Hematopoietic multipotent progenitor cell treated with erythropoietin and hydrocortisone succinate and interleukin-3 and kit ligand, for 8 days (in vitro differentiated cells): ENCODE measurements at places on chromosomes 16 and 17.

DNA sequence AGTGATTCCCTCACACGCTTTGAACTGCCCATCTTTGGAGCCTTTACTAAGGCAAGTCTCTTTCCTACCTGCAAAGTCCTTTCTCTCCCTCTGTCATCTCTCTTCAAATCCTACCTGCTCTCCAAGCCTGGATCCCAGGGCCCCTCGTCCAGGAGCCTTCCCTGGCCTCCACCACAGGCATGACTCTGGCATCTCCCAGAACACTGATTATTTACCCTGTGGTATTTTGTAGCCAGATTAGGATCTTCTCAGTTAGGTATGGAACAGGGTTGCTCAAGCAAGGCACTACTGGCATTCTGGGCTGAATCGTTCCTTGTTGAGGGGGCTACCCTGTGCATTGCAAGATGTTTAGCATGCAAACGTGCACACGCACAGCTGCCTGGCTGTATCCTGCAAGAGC, 31.9 kb upstream of the POLR3E start:
- no peak for DNase-seq

GRCh38 chr16:17160920-17161431, 309.8 kb downstream of the XYLT1 start:
- no peak for DNase-seq

GRCh38 chr16:67226295-67226803, 581 bp upstream of the TMEM208 start:
- DNase-seq, result no peak

DNA sequence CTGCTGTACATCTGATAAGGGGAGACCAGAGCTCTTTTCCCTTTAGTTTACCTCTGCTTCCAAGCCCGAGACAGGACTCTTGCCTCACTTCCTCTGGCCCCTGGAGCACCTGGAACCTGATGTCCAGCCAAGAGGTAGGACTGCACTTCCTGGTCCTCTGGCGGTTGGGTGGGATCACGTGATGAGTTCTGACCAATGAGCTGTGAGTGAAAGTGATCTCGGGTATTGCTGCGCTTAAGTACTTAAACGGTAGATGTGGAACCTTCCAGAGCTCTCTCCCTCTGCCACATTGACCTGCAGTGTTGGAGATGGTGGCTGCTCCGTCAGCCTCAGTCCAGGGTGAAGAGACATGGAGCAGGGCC, 67.0 kb downstream of the SMPD3 start:
- no peak for DNase-seq

GRCh38 chr16:57413733-57414132, 9.2 kb downstream of the CCL17 start:
- DNase-seq, result no peak

GRCh38 chr16:75432828-75433731, at the start of gene CFDP1:
Gene CFDP1, minus strand, starts transcription at chr16:75433503. Its CDS starts 151 bp downstream, at chr16:75433352.
- peak; percentile 96 for DNase-seq

DNA sequence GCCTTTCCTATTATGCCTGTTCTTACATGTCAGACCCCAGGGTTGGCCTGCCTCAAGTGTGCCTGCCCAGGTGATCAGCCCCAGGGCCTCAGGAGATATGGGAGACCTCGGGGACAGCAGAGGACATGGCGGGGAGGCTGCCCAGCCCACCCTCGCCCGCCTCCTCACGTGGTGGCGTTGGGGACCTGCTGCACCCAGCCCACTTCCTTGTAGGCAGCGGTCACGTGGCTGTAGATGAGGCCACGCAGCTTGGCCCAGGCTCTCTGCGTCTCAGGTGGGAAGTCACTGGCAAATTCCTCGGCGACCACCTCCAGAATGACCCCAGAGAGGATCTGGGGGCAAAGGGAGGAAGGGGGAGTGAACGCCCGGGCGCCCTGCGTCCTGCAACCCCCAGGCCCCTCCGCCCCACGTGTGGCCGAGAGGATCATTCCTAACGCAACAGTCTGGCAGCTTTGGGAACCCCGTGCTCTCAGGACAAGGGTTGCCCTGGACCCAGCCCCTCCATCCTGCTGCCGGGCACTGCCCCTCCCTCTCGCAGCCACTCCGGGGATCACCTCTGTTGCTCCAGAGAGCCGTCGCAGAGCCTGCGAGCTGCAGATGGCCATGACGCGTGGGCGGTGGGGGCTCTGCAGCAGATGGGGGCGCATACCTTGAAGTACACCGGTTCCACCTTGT, 6.6 kb downstream of the CYGB start:
- no peak for DNase-seq

- no peak for DNase-seq
These were observed 284 bp upstream of the COPZ2 start for GRCh38 chr17:48037838-48038323.

GRCh38 chr16:84323606-84324005, 28.9 kb downstream of the WFDC1 start:
- DNase-seq, result no peak

DNA sequence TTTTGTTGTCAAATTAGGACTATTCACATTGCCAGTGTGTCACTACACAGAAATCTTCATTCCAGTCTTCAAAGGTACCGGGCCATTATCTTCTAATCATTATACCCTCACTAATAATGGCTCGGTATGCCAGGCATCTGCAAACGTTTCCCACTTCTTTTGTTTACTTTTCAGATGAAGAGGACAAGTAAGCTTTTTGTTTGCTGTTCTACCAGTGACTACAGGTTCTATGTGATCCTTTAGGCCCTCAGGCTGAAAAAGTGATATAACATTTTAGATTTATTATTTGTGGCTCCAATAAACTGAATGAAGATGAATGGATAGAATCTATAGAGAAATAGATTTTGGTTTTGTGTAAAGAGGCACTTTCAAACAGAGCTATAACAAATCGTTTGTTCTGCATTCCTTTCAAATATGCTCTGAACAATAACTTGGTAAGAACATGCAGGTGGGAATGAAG, 403 bp upstream of the KRTAP3-1 start:
- no peak for DNase-seq

DNA sequence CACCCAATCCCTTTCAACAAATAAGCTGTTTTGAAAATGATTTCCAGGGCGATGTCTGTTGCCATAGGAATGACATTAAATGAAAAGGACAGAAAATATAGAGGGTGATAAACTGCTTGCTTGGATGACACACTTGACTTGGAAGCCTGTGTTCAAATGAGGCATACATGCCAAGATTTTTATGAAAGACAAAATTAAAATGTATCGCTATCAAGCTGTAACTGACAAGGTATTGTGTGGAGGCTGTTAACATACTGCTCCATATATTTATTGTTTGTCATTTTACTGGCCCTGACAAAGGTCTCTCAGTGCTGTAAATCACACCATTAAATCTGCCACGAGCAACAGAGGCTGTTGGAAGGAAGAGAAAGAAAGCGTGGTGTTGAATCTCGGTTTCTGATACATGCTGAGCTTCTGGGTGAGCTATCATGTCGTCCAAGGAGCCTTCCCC, 456.2 kb upstream of the SALL1 start:
- no peak for DNase-seq

- DNase-seq, result no peak
These were observed 126.2 kb downstream of the PRKCB start for GRCh38 chr16:23962001-23962400.

DNA sequence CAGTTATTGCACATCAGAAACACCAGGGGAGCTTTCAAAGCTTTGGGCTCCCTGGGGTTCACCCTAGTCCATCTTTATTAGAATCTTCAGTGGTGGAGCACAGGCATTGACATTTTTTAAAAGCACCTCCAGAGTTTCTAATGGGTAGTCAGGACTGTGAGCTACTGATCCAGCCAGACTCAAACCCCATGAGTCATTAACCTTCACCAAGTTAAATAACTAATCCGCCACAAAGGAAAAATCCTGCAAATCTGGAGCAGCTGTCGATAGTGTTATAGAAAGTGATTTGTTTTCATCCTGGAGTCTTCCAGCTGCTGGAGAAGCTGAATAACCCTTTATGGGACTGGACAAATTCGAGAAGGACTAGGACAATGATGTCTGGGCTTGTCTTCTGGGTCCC, 93.2 kb upstream of the PIRT start:
- no peak for DNase-seq

DNA sequence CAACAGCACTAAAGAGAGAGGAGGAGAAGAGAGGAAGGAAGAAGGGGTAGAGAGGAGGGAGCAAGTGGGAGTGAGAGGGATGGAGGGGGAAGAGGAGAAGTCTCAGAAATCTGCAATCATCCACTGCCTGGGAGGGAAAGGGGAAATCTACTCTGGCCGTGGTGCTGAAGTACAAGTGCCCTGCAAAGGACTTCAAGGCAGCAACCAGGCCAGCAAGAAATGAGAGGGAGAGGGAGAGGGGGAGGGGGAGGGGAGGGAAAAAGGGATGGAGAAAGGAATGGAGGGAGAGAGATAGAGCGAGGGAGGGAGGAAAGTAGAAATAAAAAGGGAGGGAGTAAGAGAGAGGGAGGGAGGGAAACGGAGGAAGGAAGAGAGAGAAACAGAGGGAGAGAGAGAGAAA, 130.8 kb upstream of the EEF2KMT start:
- no peak for DNase-seq

GRCh38 chr17:57536789-57537523, 208.1 kb downstream of the CCDC182 start:
- DNase-seq, result no peak

DNA sequence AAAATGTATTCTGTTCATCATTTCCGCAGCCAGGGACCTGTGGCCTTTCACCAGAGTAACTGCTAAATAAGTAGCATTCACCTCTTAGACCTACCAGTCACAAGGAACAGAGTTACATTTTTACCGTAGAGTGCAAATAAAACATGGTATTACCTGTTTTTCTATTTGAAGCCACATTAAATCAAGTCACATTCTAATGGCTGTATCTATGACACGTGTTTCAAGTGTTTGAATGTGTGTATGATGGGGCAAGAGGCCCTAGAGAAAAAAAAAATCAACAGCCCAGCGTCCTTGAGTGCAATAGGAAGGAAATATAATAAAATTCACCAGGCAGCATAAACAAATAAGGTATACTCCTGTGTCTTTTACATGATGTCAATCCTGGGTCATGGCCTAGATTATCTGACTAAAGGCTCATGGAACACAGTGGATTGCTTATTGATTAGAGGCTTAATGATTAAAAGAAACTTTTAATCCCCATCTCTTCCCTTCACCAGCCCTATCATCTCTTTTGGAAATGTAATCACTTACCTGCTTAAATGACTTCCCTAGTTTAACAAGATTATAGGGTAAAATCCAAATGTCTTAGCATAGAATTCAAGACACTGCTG, 168.7 kb upstream of the CDH5 start:
- no peak for DNase-seq

DNA sequence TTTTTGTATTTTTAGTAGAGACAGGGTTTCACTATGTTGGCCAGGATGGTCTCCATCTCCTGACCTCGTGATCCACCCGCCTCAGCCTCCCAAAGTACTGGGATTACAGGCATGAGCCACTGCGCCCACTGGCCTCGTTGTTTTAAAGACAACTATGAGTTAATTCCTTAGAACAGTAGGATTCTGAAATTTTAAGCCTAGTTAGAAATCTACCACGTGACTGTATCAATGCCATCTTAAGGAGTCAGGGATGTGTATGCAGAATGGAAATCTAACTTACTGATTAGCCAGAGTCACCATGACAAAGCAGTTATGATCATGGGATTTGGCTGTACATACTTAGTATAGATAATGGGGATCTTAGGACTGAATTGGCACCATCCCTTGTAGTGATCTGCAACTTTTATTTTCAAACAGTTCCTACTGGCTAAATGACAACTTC, 2.8 kb downstream of the CEP20 start:
- DNase-seq, result peak; percentile 88

- DNase-seq, result no peak
These were observed 13.5 kb downstream of the GLYR1 start for GRCh38 chr16:4833584-4833983.

DNA sequence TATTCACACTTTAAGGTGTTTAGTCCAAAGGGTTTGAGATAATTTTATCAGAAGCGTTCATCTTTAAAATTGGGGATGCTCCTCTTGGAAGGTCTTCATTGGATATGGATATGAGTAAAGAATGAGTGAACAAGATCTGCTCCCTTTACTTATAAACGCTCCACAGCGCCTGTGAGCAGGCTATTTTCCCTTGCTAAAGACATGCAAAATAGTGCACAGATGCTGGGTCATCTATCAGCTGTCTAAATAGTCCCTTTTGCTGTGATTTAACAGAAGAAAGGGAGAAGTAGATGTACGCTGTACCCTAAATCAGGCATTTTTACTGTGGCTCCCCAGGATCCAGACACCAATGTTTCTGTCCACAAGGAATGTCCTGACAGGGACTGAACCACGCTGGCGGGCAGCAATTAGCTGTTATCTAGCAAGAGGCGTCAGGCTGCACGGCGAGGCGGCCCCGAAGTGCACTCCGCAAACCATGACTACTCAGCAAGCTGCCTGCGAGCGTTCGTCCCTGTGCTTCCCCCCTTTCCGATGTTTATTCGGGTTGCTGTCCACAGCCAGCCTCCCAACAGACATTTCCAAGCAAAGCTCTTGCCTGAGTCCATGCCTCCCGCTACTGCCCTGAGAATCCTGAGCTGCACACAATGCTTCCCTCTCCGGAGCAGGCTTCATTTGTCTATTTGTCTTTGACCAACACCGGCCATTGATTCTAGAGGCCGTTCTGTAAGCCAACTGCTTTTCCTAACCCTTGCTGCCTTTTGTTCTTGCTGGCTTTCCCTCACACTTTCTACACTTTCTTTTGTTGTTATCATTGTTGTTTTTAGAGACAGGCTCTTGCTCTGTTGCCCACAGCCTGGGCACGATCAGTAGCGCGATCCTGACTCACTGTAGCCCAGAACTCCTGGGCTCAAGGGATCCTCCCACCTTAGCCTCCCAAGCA, 55.7 kb upstream of the CNEP1R1 start:
- DNase-seq, result no peak

DNA sequence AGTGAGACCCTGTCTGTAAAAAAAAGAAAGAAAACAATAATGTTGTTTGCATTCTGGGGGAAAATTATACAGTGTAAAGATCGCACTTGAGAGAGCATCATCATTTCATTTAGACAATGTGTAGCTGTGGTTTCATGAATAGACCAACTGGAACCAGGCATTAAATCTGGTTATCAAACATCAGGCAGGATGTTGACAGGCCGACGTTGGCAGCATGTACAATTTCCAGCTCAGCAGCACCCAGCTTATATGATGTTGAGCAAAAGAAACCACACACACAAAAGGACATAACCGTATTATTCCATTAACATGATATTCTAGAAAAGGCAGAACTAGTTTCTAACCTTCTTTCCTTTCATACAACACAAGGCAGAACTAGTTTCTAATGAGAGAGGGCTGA, 5.8 kb downstream of the MARVELD3 start:
- DNase-seq, result no peak
